ENCODE measurements at places on chromosomes 6 and 20.

DNA sequence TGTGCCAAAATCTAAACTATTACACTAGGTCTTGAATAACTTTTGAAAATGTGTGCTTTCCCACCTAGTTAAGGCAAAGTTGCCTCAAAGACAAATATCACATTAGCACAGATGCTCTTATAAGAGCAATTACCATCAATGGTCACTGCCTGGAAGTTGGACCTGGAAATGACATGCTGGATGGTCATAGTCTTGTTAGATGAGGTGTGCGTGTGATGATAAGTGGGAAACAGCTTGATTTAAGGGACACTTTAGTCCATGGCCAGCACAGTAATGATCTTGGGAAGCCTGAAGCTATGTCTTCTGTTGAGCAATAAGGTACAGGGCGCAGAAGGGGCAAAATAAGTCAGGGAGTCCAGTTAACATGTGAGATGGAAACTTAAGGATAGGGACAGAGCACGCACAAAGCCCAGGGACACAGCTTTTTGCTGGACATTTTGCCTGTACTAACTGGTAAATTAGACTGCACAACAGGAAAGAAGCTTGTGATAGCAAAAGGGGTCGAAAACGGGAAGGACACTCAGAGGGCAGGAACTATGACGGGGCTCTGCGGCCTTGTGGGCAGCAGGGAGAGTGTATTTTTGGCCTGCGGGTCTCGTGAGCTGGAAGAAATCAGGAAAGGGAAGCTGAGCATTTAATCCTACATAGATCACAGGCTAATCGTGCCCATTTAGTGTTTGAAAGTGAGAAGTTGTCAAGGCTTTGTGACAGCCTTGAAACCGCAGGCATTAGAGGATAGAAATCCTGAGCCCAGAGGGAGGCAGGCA, 66.7 kb upstream of the BMP2 start:
- DNase-seq, result peak; percentile 20

DNA sequence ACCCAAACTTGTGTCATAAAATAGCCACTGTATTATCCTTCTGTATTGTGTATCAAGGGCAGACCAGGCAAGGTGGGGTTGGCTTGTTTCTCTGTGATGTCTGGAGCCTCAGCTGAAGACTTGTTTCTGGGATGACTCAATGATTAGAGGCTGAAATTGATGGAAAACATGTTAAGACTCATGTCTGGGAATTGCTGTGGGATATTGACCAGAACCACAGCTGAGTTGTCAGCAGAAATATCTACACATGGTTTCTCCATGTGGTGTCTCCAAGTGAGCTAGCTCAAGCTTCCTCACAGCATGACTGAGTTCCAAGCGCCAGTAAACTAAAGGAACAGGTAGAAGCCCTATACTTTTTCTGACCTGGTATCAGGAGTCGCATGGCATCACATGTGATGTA, 128.5 kb upstream of the SYNDIG1 start:
- DNase-seq, result no peak

- no peak for DNase-seq
Measured at GRCh38 chr6:90315354-90315950, 18.8 kb upstream of the BACH2 start.

DNA sequence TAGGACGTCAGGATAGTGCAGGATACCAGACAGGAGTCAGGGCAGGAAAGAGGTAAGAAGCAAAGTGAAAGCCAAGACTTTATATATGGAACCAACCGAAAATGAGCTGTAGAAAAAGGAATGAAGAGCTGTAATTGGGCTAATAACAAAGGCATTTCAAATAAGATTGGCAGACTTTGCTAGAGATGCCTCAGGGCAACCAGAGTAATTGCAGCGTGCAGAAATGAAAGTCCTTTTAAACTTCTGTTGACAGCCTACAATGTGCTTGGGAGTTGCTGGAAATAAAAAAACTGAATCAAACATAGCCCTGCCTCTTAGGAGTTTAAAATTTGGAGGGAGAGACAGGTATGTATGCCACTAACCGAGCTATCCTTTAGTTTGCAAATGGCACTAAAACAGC, 56.4 kb upstream of the NKX2-4 start:
- DNase-seq, result no peak

- no peak for DNase-seq
Measured at GRCh38 chr6:5128351-5128750, 43.2 kb downstream of the PPP1R3G start.

GRCh38 chr20:10708351-10709185, 34.8 kb upstream of the JAG1 start:
- DNase-seq, result no peak

- no peak for DNase-seq
Measured at GRCh38 chr20:35503841-35504561, 25.5 kb downstream of the C20orf173 start.

GRCh38 chr20:588476-588875, 21.6 kb downstream of the TCF15 start:
- no peak for DNase-seq

DNA sequence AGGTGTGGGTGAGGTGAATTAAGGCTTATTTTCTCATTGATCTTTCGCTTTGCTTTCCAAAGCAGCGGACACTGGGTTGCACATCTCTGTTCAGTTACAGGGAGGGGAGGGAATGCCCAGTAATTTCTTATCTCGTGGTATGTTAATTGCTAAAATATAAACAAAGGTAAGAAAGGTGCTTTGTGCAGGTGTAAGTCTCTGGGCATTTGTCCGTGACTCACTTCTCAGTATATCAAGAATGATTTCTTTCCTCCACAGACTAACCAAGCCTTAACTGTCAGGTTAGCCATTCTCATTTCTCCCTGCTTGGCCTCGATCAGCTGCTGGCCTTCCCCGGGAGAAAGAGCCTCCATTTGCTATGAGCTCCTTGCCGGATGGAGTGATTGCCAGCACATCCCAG, 862.1 kb downstream of the KIF16B start:
- DNase-seq, result no peak

DNA sequence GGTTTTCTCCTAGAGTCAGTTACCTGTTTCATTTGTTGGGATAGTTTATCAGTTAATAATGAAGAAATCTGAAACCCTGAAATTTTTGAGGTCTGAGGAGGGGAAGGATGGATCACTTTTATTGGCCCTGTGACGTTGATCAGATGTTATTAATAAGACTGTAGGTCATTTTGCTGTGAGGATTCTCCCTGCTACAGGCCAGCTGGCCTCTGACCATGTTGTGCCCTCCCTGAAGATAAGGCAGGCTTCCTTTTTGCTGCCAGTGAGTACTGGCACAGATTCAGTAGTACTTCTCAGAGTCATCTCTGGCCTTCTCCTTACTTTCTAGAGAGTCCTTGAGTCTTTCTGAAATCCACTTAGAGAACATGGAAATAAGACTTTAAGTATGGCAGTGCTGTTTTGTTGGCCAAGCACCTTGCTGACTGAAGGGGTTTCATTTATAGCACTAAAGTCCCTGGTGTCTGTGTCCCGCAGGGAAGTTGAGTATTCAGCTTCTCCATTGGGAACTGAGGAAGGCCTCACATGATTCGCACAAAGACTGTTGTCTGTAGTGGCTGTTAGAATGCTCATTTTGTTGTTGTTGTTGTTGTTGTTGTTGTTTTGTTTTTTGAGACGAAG, 202.6 kb downstream of the DTNBP1 start:
- DNase-seq, result no peak

DNA sequence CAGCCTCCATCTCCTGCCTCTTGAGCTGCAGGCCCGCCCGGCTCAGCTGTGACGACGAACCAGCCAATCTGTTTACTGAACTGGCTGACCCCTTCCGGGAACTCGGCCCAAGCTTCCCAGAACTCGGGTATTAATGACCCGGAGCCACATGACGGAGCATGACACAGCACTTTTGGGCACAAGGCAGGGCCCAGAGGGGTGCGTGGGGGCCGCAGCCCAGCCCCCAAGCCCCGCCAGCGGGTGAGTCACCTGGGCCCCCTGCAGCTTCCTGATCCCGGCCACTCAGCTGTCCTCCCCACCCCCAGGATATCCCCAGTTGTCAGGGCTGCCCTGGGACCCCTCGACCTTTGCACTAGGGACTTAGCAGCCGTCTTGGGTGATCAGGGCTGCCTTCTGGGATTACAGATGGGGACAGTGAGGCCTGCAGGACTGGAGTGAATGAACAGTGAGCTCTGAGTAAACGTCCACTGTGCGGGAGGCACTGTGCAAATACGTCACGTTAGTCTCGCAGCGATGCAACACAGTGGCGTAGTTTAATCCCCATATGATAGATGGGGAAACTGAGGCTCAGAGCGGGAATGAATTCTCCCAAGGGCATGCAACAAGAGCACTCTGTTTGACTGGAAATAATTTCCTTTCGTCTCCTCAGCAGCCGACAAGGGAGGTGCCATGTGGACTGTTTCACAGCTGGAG, 102.1 kb downstream of the CEBPB start:
- DNase-seq, result peak; percentile 55

- DNase-seq, result no peak
Measured at GRCh38 chr6:168279403-168279935, 40.1 kb downstream of the DACT2 start.

GRCh38 chr6:62146954-62147853, 138.8 kb downstream of the KHDRBS2 start:
- no peak for DNase-seq

GRCh38 chr6:150118627-150119026, 24.2 kb upstream of the PPP1R14C start:
- DNase-seq, result no peak

GRCh38 chr20:37545516-37545915, 17.8 kb upstream of the BLCAP start:
- no peak for DNase-seq
